Right renal cortex interstitium (tissue), 3 donors: ENCODE measurements at places on chromosomes 12 and 14.

DNA sequence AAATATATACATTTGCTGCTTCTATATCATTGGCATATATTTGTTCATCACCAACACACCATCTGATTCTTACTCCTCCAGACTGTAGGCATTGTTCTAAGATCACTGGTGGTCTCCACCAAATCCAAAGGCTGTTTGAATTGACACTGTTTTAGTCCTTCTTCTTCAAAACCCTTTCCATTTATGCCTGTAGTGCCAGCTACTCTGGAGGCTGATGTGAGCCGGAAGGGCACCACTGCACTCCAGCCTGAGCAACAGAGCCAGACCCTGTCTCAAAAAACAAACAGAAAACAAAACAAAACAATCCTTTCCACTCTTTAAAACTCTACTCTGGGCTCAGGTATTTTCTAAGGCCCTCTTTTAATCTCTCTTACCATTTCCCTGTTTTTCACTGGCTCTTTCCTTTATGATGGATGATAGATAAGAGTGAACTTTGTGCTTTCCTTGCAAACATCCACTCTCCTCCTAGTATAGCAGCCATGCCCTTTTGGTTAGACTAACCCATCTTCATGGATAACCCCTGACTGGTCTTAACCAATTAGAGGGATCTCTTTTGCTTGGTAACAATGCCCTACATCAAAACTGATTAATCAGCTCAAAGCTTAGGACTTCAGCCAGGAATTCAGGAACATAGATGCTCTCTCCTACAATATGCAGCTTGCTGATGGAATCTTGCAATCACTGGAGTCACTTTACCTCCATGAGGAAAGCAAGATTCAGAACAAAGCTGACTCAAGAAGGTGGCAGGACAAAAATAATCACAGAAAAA, 24.9 kb downstream of the SPTSSA start:
- no peak for DNase-seq

DNA sequence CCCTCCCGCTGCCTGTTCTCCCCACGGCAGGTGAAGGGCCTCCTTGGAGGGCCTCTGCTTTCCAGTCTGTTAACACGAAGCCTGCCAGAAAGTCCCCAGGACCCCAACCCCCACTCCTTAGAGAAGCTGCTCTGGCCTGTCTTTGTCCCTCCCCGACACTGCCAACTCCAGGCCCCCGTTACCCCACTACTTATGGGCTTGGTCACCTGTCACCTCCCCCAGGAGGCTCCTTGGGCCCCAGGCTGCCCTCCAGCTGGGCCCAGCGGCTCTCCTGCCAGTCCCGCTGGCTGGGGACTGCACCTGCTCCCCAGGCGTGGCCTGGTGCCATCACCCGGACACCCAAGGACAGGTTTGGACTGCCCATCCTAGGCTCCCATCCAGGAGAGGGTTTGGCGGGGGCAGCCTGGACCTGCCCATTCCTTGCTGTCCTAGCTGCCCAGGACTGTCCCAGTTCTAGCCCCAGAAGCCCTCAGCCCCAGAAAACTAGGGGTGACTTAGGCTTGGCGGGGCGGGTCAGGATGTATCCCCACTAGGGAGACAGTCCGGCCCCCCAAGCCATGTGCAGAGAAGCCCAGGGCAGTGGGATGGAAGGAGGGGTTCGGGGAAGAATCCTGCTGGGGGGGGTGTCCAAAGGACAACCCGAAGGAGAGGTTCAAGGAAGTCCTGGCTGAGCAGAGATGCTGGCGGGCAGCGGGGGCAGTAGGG, 155.7 kb upstream of the C14orf180 start:
- DNase-seq: no peak

- DNase-seq: no peak
Observed at GRCh38 chr12:32893043-32893442, 3.5 kb downstream of the PKP2 start.

DNA sequence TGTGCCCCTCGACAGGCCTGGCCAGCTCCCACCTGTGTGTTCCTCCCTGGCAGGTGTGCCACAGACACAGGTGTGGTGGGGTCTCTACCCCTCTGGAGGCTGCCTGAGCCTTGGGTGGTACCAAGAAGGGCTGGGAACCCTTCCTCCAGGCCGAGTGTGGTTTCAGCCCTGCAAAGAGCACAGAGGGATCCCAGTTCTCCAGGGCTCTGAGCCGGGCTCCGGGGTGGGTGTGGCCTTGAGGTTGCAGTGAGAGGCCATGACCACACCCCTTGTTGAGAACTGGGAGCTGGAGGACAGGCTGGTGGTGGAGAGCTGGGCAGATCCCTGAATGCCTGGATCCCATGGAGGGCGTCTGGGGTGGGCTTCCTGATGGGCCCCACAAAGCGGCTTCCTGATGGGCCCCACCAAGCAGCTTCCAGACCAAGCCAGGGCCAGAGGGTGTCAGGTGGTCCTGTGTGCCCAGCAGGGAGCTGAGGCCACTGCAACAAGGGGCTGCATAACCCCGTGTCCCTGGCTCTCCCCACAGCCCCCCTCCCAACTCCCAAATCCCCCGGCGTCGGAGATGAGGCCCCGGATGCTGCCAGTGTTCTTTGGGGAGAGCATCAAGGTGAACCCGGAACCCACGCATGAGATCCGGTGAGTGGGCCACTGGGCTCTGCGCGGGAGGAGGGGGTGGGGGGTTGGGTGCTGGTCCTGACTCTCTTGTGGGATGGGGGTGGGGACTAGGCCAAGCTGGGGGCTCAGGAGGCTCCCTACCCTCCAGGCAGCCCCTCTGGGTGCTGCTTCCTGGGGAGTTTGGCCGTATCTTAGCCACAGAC, 16.6 kb downstream of the RFLNA start:
- no peak for DNase-seq

- no peak for DNase-seq
Observed at GRCh38 chr12:52794479-52795331, 1.2 kb downstream of the KRT3 start.

- no peak for DNase-seq
Observed at GRCh38 chr14:92014040-92014439, 25.8 kb downstream of the TRIP11 start.

DNA sequence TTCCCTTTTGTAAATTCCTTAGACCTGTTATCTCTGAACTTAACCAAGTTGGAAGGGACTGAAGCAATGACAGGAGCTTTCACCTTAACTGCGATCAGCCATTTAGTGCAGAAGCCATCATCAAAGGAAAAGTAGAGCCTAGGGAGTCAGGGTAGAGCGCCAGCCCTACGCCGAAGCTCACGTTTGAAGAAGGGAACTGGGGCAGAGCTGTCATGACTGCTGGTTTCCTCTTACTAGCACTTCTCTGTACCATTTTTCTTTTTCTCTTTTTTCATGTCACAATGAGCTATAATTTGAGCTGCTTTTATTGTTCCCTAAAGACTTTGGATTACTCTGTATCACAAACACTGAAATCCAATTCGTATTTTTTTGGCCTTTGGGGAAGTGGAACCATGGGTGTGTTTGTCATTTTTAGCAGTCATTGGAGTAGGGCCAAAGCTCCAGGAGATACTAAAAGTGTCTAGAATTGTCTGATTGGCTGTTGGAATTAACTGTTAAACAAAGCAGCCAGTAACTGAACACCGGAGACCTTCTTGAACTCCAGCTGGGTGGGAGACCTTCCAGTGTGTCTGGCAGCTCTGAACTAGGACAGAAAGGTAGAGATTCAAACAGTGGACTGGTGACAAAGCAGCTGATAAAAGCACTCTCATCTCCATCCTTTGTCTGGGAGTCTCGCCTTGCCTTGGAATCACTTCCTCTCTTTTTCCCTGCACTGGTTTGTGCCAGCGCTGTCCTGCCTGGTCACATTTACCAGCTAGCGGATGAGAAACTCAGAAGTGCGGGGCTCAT, 9.1 kb downstream of the MTRFR start:
- no peak for DNase-seq

GRCh38 chr12:11958221-11959091, 112.3 kb upstream of the BCL2L14 start:
- DNase-seq: no peak

- DNase-seq: peak; percentile 80
Observed at GRCh38 chr12:76084863-76085519, 506 bp upstream of the NAP1L1 start.

- DNase-seq: no peak
Observed at GRCh38 chr12:126067626-126068329, 1002.5 kb downstream of the AACS start.
